Eye (tissue), 1 donor: ENCODE measurements at places on chromosomes 4 and X.

GRCh38 chr4:32163125-32163524, 1443.0 kb downstream of the PCDH7 start:
- DNase-seq: no peak

DNA sequence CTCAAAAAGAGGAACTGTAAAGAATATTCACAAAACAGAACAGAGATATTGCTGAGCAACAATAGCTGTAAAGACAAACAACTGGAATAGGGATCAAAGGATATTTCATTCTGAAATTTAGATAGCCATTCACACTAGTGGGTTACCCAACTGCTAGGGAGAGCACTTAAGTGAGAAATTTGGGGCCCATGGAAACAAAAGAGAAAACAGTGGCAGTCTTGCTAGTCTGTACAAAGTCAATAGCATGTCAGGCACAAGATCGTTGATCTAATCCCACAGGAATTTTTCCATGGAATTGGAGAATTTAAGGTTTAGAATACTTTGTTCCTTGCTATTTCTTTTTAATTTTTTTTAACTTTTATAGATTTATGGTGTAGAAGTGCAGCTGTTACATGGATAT, 467.0 kb downstream of the PCDH18 start:
- DNase-seq: no peak

DNA sequence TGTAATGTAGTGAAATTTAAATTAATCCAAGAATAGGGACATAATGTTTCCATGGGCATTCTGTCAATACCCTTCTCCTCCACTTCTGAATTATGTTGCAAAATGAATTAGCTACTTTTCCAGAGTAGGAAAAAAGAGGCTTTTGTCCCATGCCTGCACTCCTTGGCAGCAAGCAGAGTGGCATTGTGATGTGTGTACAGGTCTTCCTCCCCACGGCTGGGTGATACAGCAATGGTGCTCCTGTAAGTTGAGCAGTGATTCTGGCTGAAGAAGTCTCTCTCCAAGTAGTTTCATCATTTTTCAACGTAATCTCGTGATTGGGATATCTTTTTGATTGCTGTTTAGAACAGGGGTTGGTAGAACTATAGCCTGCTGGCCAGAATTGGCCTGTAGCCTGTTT, 59.9 kb downstream of the KIT start:
- DNase-seq: no peak

- DNase-seq: no peak
Observed at GRCh38 chr4:73406548-73406875, 2.4 kb downstream of the ALB start.

DNA sequence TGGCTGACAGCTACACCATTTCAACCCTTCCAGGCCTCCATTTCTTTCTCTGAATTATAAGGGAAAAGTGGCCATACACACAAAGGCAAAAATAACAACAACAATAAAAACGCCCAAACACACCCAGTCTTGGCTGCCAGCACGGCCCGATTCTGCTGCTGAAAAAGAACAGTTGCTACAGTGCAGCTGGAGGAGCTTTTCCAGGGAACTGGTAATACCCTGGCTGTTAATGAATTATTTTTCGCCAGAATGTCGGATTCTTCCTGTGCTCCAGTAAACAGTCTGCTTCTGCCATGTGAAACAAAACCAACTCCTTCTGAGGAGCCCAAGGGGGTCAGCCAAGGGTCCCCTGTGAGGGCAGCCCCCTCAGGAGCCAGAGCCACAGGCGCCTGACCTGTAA, 6.6 kb downstream of the RAI2 start:
- DNase-seq: no peak

DNA sequence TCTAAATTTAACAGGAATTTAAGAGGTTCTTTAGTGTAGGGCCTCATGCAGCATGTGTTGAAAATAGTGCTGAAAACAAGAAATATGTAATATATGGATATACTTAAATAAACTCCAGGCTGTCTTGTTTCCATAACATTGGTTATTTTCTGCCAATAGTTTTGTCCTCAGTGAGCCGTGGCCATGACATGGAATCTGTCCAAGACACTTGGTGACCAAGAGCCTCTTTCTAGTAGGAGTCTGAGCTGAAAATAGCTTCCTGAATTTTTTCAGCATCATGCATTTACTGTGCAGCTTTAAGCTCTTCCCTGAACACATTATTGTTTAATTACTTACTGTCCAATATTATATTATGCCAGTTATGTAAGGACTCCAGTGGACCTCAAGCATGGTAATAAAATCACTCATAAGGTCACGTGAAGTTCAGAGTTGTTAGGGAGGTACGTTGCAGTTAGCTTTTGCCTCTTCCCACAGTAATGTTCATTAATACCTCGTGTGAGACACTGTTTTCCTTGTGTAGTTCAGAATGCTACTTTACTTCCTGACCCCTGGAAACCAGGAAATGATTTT, 488.2 kb downstream of the GRID2 start:
- peak; percentile 46 for DNase-seq

DNA sequence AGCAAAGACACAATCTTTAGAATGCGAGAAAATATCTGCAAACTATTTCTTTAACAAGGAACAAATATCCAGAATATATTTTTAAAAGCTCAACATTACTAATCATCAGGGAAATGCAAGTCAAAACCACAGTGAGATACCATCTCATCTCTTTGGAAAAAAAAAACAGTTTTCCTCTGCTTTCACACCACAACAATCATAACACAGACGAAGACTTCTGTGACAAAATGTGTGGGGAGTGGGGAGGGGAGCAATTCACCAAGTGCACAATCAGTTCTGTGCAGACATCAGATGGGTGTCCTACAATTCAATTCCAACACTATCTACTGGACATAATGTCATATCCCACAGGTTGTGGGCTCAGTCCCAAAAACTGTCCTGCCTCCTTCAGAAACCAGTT, 293.2 kb upstream of the SLC7A11 start:
- no peak for DNase-seq

DNA sequence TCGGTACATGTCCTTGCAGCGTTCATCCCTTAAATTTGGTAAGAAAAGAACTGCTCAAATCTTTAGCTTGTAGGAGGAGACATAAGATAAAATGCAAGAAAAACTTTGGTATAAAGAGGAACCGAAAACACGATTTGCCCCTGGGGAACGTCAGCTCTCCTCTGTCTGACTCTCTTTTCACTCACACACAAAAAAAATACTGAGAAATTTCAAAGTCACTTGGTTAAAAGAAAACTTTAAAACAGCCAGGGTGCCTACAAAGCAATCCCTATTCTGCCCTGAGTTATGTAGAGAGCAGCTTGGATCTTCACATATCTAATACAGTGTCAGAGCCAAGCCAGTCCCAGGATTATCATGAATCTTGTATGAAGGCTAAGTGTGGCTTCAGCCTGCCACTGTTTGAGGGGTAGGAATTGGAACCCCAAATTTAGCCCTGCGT, 248.5 kb upstream of the CXXC4 start:
- no peak for DNase-seq

DNA sequence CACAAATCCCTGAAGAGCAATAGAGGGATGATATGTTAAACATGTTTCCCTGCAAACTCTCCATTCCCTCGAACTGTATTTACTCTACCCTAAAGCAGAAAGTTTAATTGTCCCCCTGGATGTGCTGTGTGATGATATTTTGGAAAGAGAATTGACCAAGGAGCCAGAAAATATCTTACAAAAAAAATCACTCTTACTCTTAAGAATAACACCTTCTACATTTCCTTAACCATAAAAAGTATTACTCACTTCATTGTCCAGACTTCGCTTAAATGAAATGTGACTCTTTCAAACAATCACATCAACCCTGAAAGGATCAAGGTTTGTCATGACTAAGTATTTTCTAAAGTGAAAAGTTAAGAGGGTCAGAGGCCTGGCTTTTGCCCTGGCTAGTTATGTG, 49.0 kb upstream of the EGFL6 start:
- DNase-seq: no peak

DNA sequence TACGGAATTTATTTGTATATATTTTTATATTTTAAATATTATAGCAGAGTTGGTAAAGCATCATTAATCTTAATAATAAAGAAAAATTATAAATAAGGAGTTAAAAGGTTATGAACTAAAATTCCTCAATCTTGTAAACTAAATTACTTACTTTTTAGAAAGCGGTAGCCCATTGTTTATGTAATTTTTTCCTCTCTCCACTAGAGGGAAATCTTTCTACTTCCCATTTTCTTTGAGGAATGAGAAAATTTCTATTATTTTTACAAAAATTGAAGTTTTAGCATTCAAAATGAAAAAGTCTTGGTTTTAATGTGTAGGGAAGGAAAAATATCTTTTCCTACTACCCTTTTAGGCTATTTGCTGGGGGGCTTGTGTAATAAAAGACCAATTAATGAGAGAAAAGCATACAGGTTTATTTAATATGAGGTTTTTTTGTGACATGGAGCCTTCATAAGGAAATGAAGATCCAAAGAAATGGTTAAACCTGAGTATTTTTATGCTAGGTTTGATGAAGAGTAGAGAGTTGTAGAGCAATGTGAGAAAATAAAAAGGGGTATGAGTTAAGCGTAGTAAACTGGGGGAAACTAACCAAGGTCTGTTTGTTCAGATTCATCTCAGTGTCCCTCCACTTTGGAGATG, 68.7 kb upstream of the ADAD1 start:
- peak; percentile 8 for DNase-seq

- no peak for DNase-seq
Observed at GRCh38 chr4:168677879-168678278, 181.0 kb downstream of the PALLD start.

GRCh38 chrX:131778269-131779218, 234.7 kb downstream of the OR13H1 start:
- no peak for DNase-seq

GRCh38 chr4:147714575-147715401, 17.1 kb upstream of the ARHGAP10 start:
- DNase-seq: peak; percentile 30

GRCh38 chr4:75724867-75725724, 719 bp downstream of the USO1 start:
- peak; percentile 91 for DNase-seq

- no peak for DNase-seq
Observed at GRCh38 chrX:71586929-71587328, 8.7 kb downstream of the GCNA start.

GRCh38 chr4:109011241-109012026, 248.6 kb upstream of the ETNPPL start:
- no peak for DNase-seq

- DNase-seq: no peak
Observed at GRCh38 chr4:84750960-84751283, 168.0 kb downstream of the CDS1 start.

GRCh38 chrX:84205276-84205675, 17.3 kb upstream of the RPS6KA6 start:
- no peak for DNase-seq

- no peak for DNase-seq
Observed at GRCh38 chrX:68868902-68869800, 40.3 kb downstream of the EFNB1 start.

DNA sequence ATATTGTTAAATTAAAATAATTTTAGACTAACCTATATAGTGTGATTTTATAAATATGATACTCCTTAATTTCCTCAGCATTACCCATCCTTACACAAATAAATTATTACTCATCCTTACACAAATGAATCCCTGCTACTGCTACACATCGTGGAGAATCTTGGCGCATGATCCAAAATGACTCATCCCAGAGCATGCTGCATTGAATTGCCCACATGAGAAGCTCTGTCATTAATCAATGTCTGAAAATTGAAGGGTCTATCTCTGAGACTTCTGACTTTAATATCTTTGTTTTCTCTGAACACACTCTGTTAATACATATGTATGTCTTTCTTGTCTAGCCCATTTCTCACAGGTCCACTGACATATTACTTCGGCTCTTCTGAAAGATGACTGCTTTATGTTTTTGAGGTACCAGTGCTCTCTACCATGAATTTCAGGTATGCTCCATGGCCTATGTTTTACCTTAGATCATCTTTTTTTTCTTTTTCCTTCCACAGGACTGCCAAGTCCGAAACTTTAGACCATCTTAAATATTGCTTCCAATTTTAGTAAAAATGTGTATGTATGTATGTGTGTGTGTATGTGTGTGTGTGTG, 15.7 kb upstream of the DUSP21 start:
- DNase-seq: peak; percentile 0

DNA sequence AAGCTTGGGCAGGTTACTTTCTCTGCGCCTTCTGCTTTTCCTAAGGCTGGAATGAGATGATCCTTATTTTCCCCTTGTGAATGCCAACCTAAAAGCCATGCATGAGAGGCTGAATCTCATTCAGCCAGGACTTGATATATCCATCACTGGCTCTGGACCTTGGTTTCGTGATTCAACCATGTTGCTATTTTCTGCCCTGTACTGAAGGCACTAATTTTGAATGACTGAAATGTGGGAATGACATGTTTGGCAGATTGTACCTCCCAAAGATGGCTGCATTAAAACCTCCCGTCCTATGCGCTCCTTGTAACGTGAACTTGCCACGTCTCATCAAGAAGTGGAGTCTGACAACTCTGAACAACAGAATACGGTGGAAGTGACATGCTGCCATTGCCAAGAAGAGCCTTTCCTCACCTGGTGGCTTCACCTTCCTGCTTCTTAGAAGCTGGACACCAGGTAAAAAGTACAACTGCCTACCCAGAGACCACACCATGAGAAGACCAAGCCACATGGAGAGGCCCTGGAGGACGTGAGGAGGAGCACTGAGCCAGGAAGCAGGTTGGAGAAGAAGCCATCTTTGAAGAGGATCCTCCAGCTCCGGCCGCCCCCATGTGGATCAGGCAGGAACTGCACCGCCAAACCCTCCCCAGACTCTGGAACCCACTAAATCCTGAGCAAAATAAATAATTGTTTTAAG, 174.5 kb downstream of the NSUN7 start:
- DNase-seq: peak; percentile 77

GRCh38 chr4:186915816-186916215, 192.2 kb upstream of the FAT1 start:
- peak; percentile 34 for DNase-seq

DNA sequence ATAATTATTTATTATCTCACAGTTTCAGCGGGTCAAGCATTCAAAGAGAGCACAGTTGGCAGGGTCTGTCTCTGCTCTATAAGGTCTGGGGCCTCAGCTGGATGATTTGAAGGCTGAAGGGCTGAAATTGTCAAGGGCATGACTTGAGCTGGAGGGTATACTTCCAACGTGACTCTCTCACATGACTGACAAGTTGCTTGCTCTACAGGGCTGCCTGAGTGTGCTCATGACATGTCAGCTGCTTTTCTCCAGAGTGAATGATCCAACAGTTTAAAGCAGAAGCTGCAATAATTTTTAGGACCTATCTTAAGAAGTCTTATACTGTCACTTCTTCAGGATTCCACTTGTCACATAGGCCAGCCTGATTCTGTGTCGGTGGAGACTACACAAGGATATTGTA, 51.2 kb downstream of the TIGD2 start:
- DNase-seq: peak; percentile 45

GRCh38 chr4:79330720-79331119, 4.9 kb upstream of the NAA11 start:
- DNase-seq: no peak

GRCh38 chrX:40249582-40249981, 151.8 kb upstream of the BCOR start:
- no peak for DNase-seq

DNA sequence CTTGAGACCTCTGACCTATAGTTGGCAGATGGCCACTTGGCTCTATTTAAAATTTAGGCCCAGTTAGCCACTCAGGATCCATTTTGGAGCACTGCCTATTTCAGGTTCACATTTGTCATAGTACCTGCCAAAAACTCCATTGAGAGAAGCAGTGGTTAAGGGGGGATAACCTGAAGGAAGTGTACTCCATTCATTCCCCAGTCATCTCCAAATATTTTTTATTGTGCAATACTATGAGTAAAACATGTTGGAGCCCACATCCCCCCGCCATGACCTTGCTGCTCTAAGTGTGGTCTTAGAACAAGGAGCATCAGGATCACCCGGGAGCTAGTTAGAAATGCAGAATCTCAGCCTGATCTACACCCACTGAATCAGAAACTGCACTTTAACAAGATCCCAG, 21.1 kb downstream of the PLP1 start:
- DNase-seq: no peak
